Activated CD8-positive, alpha-beta memory T cell treated with anti-CD3 and anti-CD28 coated beads for 48 hours (primary cell): ENCODE measurements at places on chromosomes 12 and 14.

DNA sequence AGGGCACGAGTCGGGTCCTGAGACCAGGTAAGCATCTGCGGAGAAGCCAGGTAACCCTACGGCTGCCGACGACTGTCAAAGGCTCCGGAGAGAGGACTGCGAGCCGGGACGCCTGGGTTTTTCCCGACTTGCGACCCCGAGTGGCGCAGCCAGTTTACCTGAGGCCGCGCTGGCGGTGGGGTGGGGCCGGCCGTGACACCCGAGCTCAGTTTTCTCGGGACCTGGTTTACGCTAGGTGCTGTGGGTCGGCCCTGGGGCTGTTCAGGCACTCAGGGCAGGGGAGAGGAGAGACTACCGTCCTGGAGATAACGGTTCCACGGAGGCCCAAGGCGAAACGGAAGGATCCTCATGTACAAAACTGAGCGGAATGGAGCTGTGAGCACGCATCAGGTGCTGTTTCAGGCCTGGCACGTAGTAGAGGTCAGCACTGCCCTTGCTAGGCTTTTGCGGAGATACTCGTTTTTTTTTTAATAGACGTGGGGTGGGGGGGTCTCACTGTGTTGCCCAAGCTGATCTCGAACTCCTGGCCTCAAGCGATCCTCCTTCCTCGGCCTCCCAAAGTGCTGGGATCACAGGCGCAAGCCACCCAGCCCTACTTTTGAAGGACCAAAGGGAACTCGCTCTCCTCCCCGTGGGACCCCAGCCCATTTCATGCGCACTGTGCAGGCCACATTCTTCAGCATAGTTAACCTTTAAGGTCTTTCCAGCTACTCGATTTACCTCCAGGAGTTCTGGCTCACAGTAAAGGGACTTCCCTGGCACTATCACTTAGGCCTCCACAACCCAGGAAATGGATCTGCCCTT lies 471 bp downstream of the MTRFR start:
- DNase-seq: no peak

- DNase-seq: no peak
These were observed 834.1 kb downstream of the TRHDE start for GRCh38 chr12:73106296-73106695.

- DNase-seq: no peak
These were observed 2.3 kb downstream of the CORO1C start for GRCh38 chr12:108728820-108729611.

DNA sequence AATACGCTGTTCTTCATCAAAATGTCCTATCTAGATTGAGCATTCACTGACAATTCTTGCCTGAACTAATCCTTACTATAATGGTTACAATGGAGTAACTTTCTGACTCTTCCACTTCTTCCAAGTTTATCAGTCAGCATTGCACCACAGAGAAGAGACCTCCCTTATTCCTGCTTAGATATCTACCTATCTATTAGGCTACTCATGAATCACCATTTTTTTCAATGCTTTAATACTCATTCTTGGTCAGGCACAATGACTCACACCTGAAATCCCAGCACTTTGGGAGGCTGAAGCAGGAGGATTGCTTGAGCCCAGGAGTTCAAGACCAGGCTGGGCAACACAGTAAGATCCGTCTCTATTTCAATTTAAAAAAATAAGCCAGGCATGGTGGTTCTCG lies 39.3 kb downstream of the RPS6KA5 start:
- no peak for DNase-seq

DNA sequence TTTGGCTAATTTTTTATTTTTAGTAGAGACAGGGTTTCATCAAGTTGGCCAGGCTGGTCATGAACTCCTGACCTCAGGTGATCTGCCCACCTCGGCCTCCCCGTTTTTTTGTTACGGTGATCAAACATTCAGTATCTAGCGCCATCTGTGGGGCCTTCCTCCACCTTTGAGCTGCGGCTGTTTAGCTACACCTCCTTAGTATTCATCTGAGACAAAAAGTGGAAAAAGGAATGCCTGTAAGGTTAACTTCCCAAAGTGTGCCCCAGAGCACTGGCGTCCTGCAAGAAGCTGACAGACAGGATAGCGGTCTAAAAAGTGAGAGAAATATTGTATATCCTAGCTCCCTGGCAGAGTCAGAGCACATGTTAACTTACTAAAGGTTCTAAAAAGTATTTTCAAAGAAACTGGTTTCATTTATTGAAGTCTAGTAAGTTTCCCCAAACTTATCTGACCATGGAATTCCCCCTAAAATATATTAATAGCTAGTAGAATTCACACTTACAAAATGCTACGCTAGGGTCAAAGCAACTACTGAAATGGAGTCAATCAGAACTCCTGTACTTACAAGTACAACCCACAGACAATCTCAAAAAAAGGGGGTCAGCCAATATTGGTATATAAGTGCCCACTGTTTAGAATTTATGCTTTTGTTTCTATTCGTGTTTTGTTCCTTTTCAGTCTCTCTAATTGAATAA lies 59.1 kb downstream of the DUSP16 start:
- DNase-seq: no peak

- DNase-seq: no peak
These were observed 61.1 kb downstream of the HRK start for GRCh38 chr12:116820064-116820656.

DNA sequence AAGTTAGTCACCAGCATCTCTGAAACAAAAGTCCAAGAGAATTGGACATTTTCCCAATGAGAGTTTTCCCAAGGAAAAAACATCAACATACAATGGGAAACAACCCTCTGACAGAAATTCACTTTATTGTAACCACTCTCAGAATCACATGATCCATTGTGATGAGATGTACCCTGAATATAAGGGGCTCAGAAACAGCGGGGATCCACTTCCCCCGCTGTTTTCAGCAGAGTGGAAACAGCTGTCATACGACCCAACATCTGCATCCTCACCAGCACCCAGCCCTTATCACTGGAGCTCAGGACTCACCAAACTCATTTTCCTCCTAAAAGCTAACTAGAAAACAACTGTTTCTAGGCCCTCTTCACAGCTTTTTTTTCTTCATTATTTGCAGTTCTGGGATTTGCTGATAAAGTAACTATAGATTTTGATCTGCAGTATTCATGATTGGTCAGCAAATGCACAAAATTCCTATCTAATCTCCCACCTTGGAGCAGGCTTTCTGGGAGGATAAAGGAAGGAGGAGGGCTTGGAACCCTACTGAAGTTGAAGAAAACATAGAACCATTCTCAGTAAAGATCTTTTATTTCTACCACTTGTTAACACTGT lies 31.3 kb downstream of the CORO1C start:
- DNase-seq: no peak

- peak; percentile 11 for DNase-seq
These were observed 885.8 kb upstream of the TMEM132C start for GRCh38 chr12:127381043-127381668.

DNA sequence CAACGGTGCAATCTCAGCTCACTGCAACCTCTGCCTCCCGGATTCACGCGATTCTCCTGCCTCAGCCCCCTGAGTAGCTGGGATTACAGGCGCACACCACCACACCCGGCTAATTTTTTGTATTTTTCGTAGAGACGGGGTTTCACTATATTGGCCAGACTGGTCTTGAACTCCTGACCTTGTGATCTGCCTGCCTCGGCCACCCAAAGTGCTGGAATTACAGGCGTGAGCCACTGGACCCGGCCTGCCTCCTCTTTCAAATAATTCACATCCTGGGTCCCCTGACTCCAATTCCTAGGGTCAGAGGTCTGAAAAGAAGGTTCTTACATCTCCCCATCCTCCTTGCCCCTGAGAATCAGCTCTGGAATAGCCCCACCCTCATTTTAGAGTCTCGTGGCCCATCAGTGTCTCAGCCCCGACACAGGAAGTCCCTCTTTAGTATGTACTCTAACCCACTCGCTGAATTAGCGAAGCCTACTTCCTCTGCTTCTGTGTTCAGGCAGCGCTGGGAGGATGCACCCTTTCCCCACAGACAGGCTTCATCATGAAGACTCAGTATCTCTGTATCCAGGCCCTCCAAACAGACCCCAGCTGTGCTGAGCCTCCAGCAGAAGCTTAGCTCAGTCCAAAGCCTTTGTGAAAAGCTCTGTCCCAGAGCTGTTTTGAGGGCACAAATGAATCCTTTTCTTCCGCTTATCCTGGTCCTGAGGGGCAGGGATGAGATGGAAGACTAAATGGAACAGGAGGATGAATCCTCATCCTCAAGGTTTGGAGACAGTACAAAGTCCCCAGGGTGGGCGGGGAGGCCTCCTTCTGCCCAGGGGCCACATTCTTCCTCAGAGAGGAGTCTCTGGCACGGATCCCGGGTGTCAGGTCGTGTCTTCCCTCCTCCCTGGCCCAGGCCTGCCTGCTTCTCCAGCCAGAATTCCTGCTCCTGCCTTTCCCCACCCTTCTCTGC lies 3.5 kb downstream of the LPAR5 start:
- DNase-seq: no peak

GRCh38 chr12:32926963-32927362 lies 30.4 kb upstream of the PKP2 start:
- DNase-seq: no peak

DNA sequence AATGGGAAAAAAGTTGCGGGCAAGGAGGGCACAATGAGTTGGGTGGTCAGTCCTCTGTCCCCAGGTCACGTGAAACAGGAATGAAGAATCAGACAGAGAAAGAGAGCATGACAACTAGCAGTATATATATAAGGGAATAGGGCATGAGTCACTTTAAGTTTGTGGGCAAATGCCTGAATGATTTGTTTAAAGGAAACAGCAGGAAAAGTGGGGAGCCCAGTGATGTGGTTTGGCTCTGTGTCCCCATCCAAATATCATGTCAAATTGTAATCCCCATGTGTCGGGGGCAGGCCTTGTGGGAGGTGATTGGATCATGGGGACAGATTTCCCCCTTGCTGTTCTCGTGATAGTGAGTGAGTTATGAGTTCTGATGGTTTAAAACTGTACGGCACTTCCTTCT lies 195.3 kb upstream of the IGF1 start:
- DNase-seq: no peak

- DNase-seq: no peak
These were observed 59.0 kb upstream of the HIF1A start for GRCh38 chr14:61636291-61636690.

DNA sequence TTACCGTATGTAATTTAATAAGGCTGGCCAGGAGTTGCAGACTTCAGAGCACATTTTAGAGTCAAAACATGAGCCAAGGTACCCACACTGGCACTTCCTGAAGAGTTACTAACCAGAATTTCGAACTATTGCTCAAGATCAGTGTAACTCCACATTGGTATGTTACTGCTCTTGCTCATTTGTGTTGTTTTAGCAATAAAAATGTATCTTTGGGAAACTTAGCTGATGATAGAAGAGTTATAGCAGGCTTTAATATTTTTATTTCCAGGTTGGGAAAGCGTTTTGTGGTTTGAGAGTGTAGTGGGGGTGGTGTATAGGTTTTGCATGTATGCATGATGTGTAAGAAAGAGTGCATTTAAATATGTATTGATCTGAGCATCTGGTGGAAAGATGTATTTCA lies 96.6 kb downstream of the SCN8A start:
- no peak for DNase-seq

GRCh38 chr12:124856132-124856841 lies 7.4 kb downstream of the SCARB1 start:
- DNase-seq: no peak

DNA sequence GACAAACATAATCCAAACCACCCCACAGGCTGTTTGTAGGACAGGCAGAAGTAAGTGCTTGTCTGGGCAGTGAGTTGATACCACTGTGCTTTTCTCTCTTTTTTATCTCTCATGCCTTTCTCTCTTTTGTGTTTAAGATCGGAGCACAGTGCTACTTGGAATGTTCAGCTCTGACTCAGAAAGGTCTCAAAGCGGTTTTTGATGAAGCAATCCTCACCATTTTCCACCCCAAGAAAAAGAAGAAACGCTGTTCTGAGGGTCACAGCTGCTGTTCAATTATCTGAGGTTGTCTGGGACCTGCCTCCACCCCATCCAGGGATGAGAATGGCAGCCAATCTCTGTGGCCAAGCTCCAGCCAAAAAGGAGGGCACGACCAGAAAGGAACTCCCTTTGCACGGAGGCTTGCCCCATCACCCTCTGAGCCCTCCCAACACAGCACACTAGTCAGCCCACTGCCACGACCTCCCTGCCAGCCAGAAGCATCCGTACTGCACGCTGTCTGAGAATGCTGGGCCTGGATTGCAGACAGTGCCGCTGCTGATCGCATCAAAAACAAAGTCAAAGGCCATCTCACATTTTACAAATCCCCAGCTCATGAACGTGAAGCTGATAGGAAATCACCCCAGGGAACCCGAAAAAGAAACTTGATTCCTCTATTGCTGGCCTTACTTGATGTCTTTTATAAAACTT lies 27.8 kb downstream of the GPHB5 start:
- no peak for DNase-seq

- DNase-seq: no peak
These were observed 6.9 kb downstream of the GNPTAB start for GRCh38 chr12:101823891-101824290.

DNA sequence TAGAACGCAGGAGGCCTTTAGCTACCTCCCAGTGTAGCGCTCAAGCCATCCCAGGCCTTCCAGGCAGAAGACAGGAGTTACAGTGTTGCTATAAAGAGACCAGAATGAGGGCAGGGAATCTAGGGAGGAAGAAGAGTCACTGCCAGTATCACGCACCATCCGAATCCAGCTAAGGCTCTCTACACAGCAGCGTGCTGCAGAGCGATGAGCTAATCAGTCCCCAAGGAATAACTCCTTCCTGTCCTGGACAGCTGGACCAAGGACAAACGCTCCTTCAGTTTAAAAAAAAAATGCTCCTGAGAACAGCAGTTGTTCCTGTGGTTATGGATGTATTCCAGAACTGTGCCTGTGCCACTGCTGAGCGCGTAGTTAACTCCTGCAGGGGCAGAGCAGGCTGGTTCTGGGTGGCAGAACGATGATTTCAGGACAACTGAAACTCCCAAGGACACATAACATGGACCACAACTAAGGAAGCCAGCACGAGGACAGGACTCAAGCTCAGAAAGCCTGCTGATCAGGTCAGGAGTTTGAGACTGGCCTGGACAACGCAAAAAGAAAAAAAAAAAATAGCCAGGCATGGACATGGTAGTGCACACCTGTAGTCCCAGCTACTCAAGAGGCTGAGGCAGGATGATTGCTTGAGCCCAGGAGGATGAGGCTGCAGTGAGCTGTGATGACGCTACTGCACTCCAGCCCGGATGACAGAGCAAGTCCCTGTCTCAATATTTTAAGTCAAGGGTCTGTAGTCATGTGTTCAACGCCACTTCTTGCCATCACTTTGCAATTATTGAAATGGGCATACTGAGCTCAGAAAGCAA lies 2.6 kb downstream of the IFFO1 start:
- DNase-seq: no peak
